ENCODE measurements at places on chromosomes 11 and 22.

DNA sequence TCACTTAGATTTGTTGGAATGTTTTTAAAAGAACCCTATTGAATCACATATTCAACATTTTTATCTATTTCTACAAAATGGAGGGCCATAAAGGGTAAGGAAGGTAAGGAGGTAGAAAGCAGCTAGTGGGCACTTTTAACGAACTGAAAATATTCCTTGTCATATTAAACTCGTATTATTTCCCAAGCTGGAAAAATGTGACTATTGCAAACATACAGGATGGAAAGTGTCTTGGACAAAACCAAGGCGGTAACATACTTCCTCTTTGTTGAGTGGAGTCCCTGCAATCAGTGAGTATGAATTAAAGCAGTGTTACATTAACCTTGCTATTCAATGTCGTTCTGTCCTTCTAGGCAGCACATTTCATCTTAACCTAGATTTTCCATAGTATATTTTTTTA is 165.6 kb downstream of the RCN1 start:
- no peak for DNase-seq

- no peak for DNase-seq
These were observed 10.0 kb upstream of the NFRKB start for GRCh38 chr11:129905402-129905801.

- no peak for DNase-seq
These were observed 76.9 kb downstream of the DKK3 start for GRCh38 chr11:11931461-11932055.

DNA sequence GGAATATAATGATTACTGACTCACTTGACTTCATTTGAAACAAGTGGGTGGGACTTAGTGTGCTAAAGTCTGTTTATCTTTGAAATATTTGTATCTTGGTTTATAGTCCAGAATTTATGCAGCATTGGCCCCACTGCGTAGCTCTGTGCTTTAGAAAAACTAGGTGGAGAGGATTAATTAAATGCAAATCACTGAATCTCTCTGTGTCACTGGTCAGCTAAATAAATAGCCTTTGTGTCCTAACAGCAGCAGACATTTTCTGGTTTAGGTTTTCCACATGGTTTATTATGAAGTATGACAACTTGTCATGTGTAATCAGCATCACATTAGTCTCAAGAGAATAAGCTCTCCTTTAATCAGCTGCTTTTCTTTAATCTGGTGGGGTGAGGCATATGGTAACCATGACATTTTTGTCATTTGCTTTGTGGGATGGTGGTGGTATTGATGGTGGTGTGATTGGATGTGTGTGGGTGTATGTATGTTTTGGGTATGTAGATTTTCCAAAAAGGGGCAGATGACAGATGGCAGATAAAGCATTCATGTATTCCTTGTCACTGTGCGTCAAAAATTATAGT is 33.9 kb downstream of the BCL2L13 start:
- no peak for DNase-seq

- DNase-seq, result no peak
These were observed 108.7 kb downstream of the MICAL3 start for GRCh38 chr22:17915676-17916075.

DNA sequence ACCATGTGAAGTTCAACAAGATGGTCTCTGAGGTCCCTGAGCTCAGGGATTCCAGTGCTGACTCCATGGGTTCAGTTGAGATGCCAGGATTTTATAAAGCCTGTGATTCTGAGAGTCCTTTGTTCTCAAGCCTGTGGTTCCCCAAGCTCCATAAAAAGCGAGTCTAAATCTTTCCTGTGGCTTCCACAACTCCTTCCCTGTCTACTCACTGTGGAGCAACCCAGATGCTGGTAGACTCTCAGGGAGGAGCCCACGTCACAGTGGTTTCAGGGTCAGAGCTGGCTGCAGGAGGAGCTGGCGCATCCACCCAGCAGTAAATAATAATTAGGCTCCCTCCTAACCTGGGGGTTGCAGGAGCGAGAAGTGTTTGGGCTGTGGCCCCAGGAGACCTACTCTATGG is 2.0 kb upstream of the RELT start:
- no peak for DNase-seq

DNA sequence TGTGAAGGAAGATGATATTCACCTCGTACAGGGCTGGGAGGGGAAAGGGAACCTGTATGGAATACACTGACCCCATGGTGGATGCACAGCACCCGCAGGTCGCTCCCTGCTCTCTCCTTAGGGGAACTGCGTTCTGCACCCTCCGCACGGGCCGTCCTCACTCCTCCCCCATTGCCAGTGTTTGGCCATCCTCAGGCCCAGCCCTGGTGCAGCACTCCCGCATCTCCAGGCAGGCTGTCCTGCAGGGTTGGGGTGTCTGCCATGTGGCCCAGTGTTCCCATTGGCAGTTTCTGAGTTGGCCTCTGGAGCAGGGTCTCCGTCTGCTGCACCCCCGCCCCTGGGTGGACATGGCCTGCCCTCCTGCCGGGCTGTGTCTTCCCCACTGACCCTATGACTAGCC is 19.1 kb upstream of the PARVG start:
- no peak for DNase-seq

GRCh38 chr22:29481265-29482000 is 1.4 kb downstream of the NEFH start:
- no peak for DNase-seq

DNA sequence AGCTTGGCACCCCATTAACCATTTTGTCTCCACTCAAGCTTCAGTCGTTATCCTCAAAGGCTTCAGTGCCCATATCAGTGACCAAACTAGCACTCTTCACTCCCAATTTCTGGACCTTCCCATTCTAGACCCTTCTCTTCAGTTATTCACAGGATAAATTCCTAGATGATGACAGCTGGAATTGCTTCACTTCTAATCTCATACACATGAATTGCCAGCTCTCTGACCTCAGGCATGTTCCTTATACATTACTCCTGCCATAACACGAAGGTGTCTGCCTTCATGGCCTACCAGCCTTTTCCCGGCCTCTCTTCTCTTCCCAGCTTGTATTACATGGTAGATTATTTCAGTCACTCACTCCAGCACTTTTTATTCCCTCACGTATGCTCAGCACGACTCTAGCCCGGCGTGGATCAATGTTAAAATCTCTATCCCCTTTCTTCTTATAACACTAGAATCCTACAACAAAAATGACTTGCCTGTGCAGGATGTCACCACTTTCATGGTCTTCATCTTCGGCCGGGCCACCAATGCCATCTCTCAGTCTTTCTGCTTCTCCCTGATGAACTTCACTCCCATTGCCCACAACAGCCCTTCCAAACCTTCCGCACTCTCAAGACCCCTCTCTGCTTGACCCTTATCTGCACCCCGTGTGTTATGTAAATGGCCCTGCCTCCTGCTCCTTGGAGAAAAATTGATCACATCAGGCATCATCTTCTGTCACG is 36.9 kb downstream of the EIF3F start:
- no peak for DNase-seq

- no peak for DNase-seq
These were observed 1.9 kb downstream of the ACR start for GRCh38 chr22:50739894-50740293.

- DNase-seq, result no peak
These were observed 2.8 kb downstream of the RIC8A start for GRCh38 chr11:210122-210802.

DNA sequence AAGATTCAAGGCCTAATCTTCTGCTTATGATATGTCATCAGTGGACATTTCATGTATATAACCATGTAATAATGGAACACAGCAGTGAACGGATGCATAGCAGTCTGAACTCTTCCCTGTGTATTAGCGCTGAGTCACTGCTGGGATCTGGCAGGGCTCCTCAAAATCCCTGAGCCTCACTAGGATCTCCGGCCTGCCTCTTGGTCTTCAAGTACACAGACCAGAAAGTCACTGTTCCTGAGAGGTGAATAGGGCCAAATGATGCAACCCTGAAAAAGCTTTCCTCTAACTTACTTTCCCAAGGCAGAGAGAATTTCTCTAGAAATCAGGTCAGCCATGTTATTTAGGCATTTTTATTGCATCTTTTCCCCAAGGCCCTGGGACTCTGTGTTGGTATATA is 35.0 kb downstream of the POU2AF1 start:
- DNase-seq, result no peak

DNA sequence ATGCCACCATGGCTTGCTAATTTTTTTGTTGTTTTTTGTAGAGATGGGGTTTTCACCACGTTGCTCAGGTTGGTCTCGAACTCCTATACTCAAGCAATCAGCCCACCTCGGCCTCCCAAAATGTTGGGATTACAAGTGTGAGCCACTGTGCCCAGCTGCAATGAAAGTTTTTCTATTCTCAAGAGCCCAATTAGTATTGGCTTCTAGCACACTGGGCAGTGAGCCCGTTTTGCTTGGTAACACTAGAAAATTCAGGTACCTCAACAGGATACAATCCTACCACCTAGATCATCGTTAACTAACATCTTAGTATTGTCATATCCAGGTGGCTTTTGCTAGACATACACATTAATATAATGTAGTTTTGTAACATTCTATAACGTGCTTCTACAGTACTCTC is 19.0 kb downstream of the SEC14L3 start:
- DNase-seq, result no peak

GRCh38 chr11:5929571-5930368 is 12.3 kb upstream of the OR56A3 start:
- DNase-seq, result no peak

- no peak for DNase-seq
These were observed 63.2 kb upstream of the DEUP1 start for GRCh38 chr11:93267383-93267782.
